Activated gamma-delta T cell treated with anti-CD3 and anti-CD28 coated beads, Interleukin-2, amount 50 U/mL, for 16 hours (primary cell): ENCODE measurements at places on chromosomes 5 and 9.
A peak's percentile ranks its signal among the peaks of the same experiment; 100 is the strongest.

DNA sequence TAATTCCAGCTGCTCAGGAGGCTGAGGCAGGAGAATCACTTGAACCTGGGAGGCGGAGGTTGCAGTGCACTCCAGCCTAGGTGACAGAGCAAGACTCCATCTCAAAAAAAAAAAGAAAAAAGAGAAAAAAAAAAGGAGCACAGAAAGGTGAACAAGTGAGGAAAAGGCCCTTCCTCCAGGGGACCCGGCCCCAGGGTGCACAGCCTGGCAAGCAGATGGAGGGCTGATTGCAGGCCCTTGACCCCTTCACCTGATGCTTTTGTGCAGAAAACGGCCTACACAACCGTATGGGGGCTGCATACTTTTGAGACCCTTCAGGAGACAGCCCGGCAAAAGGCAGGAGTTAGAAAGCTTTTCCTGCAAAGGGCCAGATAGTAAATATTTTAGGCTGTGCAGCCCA lies 33.9 kb downstream of the HRH2 start:
- no peak for DNase-seq

GRCh38 chr9:107584944-107585343 lies 95.4 kb upstream of the KLF4 start:
- no peak for DNase-seq

GRCh38 chr9:126423142-126423915 lies 96.7 kb downstream of the MVB12B start:
- DNase-seq = no peak

- no peak for DNase-seq
These were observed 8.9 kb upstream of the EPB41L4B start for GRCh38 chr9:109329638-109330258.

DNA sequence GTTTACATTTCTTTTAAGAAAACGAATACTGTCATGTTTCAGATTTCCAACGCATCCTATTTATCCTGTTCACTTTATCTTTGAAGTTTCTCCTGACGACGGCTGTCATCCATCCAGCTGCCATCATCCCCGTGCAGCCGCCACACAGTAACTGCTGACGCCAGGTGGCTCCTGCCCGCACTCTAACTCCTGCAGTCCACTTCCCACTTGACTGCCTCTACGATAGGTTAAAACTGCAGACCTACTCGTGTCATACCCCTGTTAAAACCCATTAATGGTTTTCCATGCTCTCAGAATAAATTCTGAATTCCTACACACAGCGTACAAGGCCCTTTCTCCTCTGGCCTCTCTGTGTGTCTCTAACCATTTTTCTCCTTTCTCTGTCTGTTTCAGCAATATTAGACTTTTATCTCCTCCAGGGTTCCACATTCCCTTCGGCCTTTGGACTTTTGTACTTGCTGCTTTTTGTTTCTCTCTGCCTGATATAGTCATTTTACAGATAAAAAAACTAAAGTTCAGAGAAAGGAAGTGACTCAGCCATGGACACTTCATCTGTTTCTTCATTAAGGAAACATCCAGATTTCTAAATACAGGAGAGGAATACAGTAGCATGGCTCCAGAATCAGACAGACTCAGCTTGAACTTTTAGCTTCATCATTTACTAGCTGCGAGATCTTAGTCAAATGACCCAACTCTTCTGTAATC lies 84.9 kb downstream of the ADAMTS12 start:
- no peak for DNase-seq

DNA sequence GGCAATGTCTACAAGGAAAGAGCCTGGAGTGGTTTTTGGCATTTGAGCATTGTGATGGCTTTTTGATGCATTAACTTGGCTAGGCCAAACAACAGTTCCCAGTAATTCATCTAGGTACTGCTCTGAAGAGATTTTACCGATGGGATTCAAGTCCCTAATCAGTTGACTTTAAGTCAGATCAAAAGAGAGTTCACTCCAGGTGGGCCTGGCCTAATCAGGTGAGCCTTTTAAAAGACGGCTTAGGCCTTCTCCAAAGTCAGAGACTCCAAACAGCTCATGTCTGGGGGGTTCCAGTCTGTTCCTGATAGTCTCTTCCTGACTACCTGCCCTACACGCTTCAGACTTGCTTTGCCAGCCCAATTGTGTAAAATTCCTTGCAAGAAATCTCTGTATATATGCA lies 53.7 kb downstream of the RIGI start:
- DNase-seq = no peak

DNA sequence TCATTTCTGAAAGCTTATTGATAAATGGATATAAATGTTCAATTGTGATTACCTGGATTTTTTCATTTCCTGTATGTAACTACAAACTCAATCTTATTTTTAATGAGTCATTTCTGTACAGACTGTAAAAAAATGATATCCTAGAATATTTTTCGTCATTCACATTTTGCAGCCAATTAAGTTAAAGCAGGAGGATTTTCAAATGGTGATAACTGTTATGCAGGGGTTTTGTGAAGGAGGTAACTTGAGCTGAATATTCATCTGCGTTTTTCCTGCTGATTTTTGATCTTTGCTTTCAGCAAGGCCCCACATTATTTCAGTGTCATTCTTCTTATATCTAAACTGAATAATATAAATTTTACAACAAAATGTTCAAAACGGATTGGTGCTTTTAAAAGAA lies 74.1 kb downstream of the SLF1 start:
- DNase-seq = no peak

GRCh38 chr9:129675620-129676019 lies 10.2 kb downstream of the PRRX2 start:
- DNase-seq = no peak

DNA sequence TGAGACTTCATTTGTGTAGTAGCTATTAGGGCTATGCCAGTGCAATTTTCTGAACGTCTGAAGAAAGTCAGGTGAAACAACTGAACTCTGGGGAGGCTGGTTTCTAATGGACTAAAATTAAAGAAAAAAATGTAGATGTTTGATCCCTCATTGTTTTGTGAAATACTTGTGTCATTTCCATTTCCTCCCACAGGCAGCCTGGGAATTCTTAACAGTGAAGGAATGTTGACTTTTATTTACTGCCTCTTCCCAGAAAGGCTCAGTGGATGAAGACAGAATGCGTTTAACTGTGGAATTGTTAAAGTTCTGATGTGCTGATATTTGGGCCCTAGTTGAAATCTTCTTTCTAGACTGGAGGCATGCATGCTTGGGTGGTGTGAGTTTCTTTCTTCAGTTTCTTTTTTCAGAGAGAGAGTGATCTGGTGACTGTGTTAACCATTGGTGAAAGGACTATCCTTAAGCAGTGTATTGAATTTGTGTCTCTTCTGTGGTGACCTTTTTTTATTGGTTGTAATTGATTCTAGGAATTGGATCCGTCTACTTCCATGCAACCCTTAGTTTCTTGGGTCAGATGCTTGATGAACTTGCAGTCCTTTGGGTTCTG lies 15.5 kb downstream of the ACER2 start:
- DNase-seq = no peak

GRCh38 chr9:3708751-3709150 lies 182.9 kb upstream of the RFX3 start:
- no peak for DNase-seq

GRCh38 chr5:109053995-109054417 lies 306.3 kb downstream of the FER start:
- DNase-seq = no peak

DNA sequence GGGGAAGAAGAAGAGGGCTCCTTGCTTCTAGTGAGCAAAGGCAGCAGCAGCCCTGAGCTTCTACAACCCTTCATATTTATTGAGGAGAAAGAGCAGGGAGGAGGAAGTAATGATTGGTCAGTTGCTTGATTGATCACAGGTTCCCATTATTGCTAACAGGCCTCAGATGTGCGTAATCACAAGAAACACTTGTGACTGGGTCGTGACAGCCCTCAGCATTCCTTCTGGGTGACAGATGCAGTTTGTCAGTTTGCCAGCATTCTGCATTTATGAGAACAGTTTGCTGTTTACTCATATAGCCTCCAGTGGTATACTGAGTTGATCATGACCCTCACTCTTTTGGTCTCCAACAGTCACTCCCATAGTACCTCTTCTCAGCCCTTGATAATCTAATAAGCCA lies 111.5 kb upstream of the TNC start:
- DNase-seq = no peak

- no peak for DNase-seq
These were observed 156.6 kb downstream of the MPDZ start for GRCh38 chr9:13122756-13123369.

GRCh38 chr9:130921989-130922892 lies 16.8 kb downstream of the FIBCD1 start:
- DNase-seq = no peak

DNA sequence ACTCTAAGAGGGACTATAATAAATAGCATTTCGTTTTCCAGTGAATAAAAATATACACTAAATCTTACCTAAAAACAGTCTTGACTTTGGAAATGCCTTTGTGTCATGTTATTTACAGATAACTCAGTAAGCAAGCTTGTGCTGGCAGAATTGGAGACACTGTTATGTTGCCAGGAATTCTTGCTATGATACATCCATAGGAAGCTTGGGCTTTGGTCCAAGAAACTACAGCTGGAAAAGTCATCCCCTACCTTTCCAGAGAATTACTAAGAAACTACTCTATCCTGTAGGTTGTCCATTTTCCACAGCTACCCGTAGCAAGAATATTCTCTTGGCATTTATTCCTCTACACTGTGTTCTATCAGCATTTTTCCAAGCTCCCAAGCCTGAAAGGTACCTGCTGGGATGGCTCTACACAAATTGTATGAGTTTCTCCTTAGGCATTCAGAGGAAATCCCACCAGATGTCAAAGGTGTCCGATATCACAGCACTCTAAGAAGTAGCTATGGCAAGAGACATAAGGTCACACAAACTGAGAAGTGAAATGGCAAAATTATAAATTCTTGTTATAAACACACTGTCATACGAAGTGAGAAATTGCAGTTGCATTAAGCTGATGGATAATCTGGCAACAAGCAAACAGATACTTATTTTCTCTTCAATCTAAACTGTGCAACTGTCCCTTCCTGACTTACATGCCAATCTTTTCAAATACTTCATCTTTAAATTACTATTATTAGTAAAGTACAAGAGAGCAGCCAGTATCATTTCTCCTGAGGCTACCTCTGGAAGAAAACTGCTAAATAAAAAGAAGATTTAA lies 68.5 kb downstream of the MCTP1 start:
- DNase-seq = no peak

DNA sequence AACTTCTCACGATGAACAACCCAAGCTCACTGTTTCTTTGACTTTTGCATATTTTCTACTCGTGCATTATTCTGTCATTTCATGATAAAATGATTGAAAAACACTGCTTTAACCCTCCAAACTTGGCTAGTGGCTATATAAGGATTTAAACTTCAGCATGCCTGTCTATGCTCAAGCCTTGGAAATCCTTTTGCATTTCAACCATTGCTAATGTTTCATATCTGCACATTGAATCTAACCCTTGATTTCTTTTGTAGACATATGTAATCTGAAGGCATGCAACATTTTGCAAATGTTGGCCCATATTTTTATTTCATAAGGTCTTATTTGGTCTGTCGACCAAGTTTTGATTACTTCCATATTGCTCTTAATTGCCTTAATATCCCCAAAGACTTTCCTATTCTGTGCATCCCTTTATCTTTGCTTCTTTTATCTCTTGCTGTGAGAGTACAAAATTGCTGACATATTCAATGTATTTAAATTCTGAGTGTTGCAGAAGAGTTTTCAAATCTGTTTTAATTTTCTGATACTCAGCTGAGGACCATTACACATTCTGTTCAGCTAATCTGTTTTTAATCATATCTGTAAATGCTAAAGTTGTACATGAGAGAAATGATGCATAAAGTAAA lies 403.7 kb upstream of the ZNF608 start:
- DNase-seq = no peak

DNA sequence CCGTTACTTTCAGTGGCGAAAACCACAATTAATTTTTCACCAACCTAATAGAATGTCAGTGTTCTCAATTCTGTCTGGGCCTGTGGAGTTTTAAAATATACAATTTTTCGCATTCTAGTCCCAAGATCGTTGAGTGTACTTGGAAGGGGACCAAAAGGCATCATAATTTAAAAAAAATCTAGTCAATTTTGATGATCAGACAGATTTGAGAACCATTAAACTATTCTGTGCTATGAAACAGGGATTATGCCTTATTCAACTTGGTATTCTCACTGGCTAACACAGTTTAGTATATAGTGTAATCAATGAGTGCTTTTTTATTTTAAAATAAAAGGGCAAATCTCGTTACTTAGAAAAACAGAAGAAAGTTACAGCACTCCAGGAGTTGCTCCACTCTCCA lies 61.5 kb upstream of the TNFSF15 start:
- no peak for DNase-seq

GRCh38 chr5:72231991-72232703 lies 87.9 kb downstream of the MRPS27 start:
- peak; percentile 3 for DNase-seq

DNA sequence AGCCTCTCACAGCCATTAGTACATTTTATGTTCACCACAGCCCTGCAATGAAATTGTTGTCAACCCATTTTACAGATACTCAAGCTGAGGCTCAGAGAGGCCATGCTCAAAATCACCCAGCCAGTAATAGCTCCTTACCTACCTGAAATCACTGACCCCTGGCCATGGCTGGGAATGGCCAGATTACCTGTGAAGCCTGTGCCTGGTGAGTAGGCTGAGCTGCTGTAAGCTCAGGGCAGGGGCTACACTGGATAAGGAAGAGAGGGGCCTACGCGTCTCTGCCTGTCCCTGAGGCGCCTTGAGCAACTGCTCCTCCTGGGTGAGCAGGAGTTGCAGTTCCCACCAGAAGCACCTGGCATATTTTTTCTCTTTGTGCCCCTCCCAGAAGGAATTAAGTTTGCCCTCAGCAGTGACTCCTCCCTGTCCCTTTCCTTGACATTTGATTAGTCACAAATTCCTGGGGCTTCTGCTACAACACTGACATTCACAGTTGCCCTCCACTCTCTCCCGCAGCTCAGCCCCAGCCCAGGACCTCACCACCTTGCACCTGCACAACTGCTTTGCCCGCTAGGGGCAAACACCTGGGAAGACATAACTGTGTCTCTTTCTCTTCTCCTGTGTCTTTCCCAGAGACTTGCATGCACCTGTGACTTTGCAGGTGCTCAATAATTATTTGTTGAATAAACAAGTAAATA lies 5.7 kb downstream of the CLTB start:
- DNase-seq = no peak

DNA sequence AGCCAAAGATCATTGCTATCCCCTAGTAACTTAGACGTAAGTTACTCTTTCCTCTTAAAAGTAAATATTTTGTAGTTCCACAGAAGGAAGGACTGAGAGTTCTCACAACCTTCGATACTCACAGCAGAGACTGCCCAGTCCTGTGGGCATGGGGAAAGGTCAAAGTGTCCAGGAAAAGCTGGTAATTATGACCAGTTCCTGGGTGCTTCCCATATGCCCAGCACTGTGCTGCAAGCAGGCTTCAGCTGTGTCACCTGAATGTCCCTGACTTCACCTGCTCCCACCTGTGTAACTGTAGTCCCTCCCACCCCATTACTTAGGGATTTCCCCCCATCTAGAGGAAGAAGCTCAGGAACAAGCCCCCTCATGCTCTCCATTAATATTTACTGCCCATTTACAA lies 18.0 kb upstream of the SH3RF2 start:
- no peak for DNase-seq

DNA sequence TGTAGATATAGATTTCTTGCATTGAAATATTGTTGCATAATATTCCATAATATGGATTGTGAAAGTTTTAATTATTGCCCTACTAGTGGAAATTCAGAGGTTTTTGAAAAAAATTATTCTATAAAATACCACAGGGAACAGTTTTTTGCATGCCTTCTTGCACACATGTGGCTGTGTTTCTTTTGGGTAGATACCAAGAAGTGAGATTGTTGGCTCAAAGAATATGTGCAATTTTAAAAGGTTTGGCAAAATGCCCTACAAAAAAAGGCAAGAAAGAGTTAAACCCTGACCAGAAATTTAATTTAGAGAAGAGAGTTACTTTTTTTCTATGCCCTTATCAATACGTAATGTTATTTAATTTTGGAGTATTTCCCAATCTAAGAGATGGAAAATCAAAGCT lies 270.8 kb upstream of the DAPK1 start:
- no peak for DNase-seq
